ENCODE measurements at places on chromosomes 3 and 15.

- no peak for DNase-seq
These were observed 229.6 kb downstream of the BBX start for GRCh38 chr3:107752202-107752990.

DNA sequence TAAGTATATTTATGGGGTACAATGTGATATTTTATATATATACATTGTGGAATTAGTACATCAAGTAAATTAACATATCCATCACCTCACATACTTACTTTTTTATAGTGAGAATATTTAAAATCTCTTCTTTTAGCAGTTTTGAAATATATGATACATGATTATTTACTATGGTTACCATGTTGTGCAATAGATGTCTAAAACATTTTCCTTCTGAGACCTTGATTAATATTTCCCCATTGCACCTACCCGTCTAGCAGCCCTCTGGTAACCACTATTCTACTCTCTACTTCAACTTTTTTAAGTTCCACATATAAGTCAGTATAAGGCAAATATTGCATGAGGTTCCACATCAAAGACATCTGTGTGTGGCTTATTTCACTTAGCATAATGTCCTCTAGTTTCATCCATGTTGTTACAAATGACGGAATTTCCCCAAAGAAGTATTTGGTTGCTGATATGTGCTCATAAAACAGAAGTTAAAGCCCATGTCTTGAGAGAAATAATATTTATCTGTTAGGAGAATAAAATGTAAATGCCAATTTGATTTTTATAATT is 29.6 kb upstream of the NFKBIZ start:
- DNase-seq = no peak

GRCh38 chr3:180383332-180384020 is 218.5 kb upstream of the TTC14 start:
- no peak for DNase-seq

DNA sequence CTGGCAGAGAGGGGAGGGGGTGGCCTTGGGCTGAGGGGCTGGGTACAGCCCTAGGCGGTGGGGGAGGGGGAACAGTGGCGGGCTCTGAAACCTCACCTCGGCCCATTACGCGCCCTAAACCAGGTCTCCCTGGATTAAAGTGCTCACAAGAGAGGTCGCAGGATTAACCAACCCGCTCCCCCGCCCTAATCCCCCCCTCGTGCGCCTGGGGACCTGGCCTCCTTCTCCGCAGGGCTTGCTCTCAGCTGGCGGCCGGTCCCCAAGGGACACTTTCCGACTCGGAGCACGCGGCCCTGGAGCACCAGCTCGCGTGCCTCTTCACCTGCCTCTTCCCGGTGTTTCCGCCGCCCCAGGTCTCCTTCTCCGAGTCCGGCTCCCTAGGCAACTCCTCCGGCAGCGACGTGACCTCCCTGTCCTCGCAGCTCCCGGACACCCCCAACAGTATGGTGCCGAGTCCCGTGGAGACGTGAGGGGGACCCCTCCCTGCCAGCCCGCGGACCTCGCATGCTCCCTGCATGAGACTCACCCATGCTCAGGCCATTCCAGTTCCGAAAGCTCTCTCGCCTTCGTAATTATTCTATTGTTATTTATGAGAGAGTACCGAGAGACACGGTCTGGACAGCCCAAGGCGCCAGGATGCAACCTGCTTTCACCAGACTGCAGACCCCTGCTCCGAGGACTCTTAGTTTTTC is 4.9 kb downstream of the ISL2 start:
- no peak for DNase-seq

GRCh38 chr3:42486814-42487565 is 15.5 kb upstream of the VIPR1 start:
- DNase-seq = no peak

GRCh38 chr3:170154569-170155143 is 26.9 kb downstream of the PHC3 start:
- no peak for DNase-seq

- no peak for DNase-seq
These were observed 6.5 kb upstream of the VPS8 start for GRCh38 chr3:184805351-184806038.

DNA sequence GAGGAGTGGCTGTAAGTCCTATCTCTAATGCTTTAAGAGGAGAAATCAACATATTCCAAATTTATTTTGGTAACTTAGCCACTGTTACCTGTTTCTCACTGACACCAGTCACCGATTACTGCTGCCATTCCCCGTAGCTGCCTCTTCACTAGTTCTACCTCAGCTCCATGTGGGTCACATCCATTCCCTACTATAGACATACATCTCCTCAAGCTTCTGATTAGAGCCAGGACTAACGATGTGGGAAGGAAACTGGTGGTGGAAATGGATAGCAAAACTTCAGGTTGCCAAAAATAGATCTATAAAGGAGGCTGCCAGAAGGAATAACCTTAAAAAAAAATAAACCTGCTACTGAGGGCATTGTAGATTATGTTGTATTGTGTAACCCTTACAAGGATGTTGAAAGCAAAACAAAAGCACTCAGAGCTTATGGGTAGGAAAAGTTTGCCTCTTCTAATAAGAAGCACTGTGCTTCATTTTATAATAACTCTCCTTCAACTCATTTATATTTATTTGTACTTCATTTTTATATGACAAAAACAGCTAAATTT is 56.0 kb downstream of the KAT2B start:
- DNase-seq = no peak

DNA sequence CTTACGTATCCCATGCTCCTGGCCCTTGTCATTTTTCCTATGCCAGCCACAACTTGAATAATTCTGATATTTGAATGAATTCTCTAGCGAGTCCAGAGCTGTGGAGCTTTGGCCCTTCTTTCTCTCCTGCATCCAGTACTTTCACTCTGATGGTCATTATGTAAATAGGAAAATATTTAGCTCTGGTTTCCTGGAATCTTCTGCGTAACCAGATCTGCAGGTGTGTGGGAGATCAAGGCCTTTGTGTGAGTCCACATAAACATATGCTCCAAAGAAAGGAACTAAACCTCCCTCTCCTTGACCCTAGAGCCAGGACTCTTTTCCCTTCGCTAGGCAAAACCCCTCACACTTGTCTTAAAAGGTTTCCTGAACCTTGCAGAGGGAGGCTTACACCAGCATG is 132.5 kb upstream of the THBS1 start:
- DNase-seq = no peak

DNA sequence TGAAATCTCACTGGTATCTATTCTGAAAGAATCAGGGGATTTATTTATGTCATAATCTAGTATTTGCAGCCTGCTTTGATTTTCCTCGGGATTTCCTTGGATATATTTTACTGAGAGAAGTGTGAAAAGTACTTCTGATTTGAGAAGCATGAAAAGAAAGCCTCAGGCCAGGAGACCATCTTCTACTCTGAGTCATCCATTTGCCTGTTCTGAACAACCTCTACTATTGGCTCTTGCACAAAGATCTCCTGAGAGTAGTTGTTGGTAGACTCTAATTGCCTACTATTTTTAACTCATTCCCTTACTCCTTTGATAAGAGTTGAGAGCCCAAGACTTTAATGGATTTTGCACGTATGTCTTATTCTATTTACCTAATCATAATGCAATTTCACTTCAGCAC is 318.9 kb downstream of the BCHE start:
- DNase-seq = no peak

- DNase-seq = no peak
These were observed 191.5 kb upstream of the DPH6 start for GRCh38 chr15:35737441-35737840.

GRCh38 chr3:190076136-190076535 is 44.6 kb downstream of the P3H2 start:
- DNase-seq = no peak

- DNase-seq = no peak
These were observed 265.2 kb downstream of the SUCLG2 start for GRCh38 chr3:67389176-67389575.

DNA sequence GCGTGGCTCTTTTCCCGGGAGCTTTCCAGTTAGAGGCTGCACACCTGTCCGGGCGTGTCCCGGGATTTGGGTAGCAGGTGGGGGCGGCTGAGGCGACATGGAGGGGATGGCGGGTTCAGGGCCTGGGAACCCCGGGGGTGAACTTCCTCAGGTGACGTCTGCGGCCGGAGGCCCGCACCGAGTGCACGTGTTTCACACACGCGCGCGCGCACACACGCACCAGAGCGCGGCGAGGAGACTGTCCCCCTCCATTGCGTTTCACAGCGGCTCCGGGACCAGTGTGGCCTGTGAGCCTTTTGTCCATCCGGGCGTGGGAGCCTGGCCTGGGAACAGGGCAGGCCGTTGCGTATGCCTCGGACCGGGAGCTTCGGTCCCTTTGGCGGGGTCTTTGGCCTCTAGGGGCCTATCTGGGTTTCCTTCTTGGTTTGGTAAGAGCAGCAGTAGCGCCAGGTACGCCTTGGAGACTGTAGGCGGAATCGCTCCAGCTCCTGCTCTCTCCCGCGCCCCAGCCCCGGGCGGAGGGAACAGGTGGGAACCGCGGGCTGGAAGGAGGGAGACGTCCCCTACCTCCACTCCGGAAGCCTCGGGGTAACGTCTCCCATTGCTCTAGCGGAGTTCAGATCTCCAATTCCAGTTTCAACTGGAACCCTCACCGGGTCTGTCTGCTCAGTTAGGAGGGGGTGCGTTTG is 220.0 kb downstream of the MEIS2 start:
- no peak for DNase-seq

Data from cortex of kidney (tissue), 1 donor.